Right forelimb (tissue), 1 donor: ENCODE measurements at places on chromosomes 2 and 18.

DNA sequence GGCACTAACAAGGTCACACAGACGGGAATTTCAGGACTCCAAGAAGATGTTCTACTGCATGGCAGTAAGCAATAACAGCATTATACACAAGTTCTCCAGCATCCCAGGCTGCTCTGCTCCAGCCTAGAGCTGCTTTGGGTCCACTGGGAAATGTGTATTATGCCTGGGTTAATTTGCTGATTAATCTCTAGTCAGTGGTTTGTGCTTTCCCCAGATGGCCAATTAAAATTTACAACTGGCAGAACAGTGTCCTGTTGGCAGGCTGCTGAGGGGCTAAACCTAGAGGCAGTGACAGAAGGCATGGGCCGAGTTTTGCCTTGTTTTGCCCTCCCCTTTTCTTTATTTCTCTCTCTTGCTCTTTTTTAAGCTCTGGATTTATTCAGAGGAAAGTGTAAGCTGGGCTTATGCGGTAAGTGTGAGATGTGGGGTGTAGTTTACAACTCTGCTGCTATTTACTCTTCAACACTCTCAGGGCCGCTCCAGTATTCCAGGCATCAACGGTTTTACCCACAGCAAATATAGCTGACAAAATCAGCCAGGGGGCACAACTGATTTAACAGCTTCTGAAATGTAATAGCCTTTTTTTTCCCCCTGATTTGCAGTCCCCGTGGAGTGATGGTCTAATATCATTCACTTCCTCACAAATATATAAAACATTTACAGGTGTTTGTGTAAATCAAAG is 348.0 kb downstream of the GPD2 start:
- DNase-seq, result no peak

DNA sequence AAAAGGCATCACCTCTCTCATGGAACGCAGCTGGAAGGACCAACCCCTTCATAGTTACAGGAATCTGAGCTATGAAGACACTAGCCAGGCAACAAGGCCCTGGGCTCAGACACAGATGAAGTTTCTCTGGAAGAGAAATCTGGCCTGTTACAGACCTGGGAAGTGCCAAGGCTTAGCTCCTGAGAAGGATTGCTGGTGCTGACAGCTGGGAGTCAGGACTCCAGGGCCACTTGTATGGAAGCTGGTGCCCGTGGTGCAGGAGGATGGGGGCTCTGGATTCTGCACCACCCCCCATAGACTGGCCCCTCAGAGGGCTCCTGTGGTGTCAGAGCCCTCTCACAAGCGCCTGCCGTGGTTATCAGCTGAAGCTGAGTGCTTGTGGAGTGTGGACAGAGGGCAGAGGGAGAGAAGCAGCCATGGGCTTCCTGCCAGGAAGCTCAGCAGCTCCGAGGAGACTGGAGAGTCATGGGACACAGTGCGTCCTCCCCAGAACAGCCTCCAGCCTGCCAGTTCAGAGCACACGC is 87.3 kb upstream of the LCLAT1 start:
- DNase-seq, result no peak

DNA sequence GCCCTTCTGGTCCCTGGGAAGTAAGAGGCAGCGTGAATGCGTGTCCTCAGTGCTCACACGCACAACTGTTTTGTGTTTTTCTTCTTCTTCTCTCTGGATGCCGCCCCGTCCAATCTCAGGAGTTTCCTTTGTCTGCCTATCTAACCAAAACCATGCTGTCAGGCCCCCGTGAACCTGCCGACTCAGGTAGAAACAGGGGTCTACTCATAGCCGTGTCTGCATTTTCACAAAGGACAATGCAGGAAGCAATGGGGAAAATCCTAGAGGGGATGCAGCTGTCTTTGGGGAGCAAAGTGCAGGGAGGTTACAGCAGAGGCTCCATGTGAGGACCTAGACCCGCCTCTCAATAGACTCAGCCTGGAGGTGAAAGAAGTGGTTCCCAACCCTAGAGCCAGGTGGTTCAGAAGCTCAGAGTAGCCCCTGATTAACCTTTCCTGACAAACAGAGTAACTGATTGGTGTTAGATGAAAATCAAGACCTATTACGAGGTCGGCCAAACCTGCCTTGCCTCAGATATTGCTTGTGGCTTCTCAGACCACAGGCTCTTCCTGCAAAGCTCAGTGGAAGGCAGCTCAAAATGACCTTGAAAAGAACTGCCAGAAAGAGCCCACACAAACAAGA is 49.3 kb downstream of the CD226 start:
- no peak for DNase-seq

- DNase-seq, result peak; percentile 81
Observed at GRCh38 chr2:229520691-229521096, 193.7 kb downstream of the DNER start.

DNA sequence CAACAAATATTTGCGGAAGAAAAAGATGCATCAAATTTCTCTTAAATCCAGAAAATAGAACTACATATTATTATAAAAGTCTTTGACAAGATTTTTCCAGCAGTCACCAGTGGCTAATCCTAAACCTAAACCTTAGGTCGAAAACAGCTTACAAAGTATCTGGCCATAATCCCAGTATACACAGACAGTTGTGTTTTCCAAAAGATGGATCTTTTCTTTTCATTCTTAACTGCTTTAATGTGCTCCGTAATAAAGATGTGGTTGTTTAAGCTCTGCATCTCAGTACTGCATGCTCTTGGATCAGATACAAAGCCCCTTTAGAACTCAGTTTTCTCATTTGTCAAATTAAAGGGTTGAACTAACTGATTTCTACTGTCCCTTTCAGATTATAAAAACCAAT is 247.8 kb downstream of the TXNL1 start:
- DNase-seq, result no peak

GRCh38 chr18:78113940-78114251 is 864.2 kb downstream of the GALR1 start:
- DNase-seq, result no peak

DNA sequence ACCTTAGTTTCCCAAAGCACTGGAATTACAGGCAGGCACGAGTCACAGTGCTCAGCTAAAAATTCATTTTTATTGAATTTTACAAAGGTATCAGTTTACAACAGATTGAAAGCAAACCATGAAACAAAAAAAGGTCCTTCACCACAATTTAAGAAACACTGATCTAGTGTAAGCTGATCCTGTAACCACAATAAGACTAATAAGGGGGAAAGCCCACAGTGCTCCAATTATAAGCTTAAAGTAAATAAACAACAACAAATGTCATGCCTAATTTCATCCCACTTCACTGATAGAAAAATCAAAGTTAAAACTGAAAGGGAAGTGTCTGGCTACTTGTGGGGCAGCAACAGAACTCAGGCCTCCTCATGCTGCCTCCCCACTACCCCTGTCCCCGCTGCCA is 49.2 kb downstream of the ICA1L start:
- no peak for DNase-seq

- no peak for DNase-seq
Observed at GRCh38 chr2:168713325-168713724, 89.1 kb upstream of the NOSTRIN start.

DNA sequence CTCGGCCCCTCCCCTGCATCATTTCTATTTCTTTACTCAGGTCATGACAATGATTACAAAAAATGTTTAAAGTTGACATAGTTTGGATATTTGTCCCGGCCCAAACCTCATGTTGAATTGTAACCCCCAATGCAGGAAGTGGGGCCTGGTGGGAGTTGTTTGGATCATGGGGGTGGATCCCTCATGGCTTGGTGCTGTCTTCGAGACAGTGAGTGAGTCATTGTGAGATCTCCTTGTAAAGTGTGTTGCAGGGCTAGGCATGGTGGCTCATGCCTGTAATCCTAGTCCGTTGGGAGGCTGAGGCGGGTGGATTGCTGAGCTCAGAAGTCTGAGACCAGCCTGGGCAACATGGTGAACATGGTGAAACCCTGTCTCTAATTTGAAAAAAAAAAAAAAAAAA is 9.2 kb upstream of the MAP4K4 start:
- no peak for DNase-seq

- DNase-seq, result no peak
Observed at GRCh38 chr2:68236876-68237275, 15.5 kb downstream of the PPP3R1 start.

GRCh38 chr18:6960656-6961055 is 156.9 kb downstream of the LAMA1 start:
- DNase-seq, result no peak

DNA sequence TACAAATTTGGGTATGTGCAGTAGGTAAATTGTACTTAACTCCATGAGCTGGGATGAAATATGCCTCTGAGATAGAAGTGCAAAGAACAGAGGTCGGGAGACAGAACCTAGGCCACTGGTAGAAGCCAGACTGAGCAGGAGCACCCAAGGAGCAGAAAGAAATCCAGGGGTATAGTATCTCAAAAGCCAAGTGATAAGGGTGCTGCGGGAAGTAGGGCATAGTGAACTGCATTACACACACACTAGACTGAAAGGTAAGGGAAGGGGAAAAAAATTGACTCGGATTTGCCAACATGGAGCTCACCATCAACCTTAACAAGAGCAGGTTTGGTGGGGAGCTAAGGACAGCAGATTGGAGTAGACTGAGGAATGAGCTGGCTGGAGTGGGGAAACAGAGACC is 89.3 kb upstream of the TMEM247 start:
- no peak for DNase-seq

- DNase-seq, result no peak
Observed at GRCh38 chr2:236164201-236164924, 3.8 kb downstream of the GBX2 start.

GRCh38 chr2:64613276-64613675 is 40.4 kb downstream of the SERTAD2 start:
- no peak for DNase-seq

GRCh38 chr2:110804915-110805314 is 72.5 kb downstream of the ACOXL start:
- DNase-seq, result no peak

DNA sequence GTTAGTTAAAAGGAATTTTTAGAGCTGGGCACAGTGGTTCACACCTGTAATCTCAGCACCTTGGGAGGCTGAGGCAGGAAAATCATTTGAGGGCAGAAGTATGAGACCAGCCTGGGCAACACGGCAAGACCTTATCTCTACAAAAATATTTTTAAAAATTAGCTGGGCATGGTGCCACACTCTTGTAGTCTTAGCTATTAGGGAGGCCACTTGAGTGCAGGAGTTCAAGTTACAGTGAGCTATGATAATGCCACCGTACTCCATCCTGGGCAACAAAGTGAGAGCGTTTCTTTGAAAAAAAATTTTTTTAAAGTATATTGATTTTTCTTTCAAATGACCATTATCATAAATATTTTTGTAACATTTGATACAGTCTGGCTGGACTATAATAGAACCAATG is 93.6 kb upstream of the FAM117B start:
- no peak for DNase-seq

GRCh38 chr2:200338692-200339091 is 32.2 kb downstream of the SPATS2L start:
- no peak for DNase-seq

GRCh38 chr18:24443870-24444269 is 16.6 kb upstream of the HRH4 start:
- no peak for DNase-seq
